ENCODE measurements at places on chromosomes 6 and 20. TPM values are rescaled to one million over a fixed set of nuclear protein-coding genes. Genes with fewer than 3 reads are reported as not detected.

SMPDL3A gene
- total RNA-seq, result 2.1 TPM

HCRTR2 gene
- not detected for total RNA-seq

EPHA7 gene
- not detected for total RNA-seq

GJE1 gene
- not detected for total RNA-seq

SH3BGRL2 gene
- 0.32 TPM for total RNA-seq

TNNC2 gene
- total RNA-seq, result not detected

TLDC2 gene
- total RNA-seq, result not detected

EYA4 gene
- not detected for total RNA-seq

NHLRC1 gene
- 0.29 TPM for total RNA-seq

ISM1 gene
- total RNA-seq, result 0.49 TPM

SIRPB2 gene
- total RNA-seq, result not detected

RTF2 gene
- total RNA-seq, result 131 TPM

TNF gene
- 172 TPM for total RNA-seq

FAM83B gene
- total RNA-seq, result not detected

EFCAB8 gene
- 0.73 TPM for total RNA-seq
